ENCODE measurements at places on chromosomes 2 and 18.

DNA sequence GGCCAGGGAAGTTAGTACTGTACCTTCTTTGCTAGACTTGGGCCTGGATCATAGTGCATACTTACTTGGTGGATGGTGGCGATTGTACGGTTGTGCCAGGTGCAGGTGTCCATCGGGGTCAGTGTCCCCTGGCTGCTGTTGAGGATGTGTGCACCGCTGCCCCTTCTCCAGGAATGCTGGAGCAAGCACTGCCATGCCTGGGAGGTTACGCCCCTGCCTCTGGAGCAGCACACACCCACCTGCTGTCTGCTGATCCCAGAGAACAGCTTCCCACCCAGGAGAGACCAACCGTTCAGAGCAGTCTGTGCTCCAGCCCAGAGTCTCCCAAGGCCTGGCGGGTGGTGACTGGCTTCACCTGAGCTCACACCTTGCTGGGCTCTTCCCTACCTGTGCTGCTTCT, 286.8 kb upstream of the HS6ST1 start:
- DNase-seq = no peak

- DNase-seq = peak; percentile 24
Observed at GRCh38 chr2:199220920-199221319, 236.8 kb downstream of the SATB2 start.

DNA sequence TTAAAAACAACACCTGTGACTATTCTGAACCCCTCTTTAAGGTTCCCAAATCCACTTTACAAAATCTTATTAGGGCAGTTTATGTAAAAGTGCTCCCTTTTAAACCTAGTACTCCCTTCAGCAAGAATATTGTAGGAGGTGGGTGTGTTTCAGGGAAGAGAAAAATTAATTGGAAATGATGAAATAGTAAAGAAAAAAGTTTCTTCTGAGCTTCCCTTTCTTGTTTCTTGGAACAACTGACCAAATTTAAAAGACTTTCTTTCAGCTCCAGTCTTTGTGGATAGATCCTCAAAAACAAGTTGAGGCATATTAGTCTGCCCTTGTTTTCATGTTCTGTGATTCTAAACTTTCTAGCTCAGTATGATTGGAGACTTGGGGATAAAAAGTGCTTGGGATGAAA, 3.0 kb downstream of the VWA3B start:
- no peak for DNase-seq

GRCh38 chr18:25453556-25454269, 101.7 kb upstream of the ZNF521 start:
- DNase-seq = peak; percentile 42

DNA sequence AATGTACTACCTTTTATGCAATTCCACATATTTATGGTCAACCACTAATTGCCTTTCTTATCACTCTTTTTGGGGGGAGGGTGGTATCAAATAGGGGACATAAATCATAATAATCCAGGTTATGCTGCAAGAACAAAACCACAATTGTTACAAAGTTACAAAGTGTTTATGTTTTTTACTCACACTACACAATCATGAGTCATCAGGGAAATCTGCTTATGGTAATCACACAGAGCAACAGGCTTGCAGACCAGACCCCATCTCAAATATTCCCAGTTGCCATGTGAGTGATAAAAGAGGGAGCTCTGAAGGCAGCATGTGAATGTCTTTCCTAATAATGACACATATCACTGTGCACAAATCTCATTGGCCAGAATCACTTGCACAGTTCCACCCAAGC, 304.7 kb upstream of the TMEFF2 start:
- DNase-seq = peak; percentile 40
